ENCODE measurements at places on chromosomes 11 and 22. TPM values are rescaled to one million over a fixed set of nuclear protein-coding genes. Genes with fewer than 3 reads are reported as not detected.

Gene DGCR2
- total RNA-seq, result 23.0 TPM

Gene ACTN3
- total RNA-seq, result 0.06 TPM

Gene HBG1
- total RNA-seq, result not detected

Gene PRG3
- not detected for total RNA-seq

Gene SLC15A3
- total RNA-seq, result not detected

Gene TYMP
- total RNA-seq, result 19.4 TPM

Gene TRAPPC4
- 60.5 TPM for total RNA-seq

Gene YPEL4
- total RNA-seq, result 0.32 TPM
